Stimulated activated CD8-positive, alpha-beta memory T cell treated with anti-CD3 and anti-CD28 coated beads, Interleukin-15, amount 100 ng/mL, for 1 hour (primary cell): ENCODE measurements at places on chromosomes 3 and 15.

- no peak for DNase-seq
Observed at GRCh38 chr15:38684440-38685010, 119.9 kb upstream of the RASGRP1 start.

- no peak for DNase-seq
Observed at GRCh38 chr15:69855258-69856000, 242.3 kb downstream of the TLE3 start.

DNA sequence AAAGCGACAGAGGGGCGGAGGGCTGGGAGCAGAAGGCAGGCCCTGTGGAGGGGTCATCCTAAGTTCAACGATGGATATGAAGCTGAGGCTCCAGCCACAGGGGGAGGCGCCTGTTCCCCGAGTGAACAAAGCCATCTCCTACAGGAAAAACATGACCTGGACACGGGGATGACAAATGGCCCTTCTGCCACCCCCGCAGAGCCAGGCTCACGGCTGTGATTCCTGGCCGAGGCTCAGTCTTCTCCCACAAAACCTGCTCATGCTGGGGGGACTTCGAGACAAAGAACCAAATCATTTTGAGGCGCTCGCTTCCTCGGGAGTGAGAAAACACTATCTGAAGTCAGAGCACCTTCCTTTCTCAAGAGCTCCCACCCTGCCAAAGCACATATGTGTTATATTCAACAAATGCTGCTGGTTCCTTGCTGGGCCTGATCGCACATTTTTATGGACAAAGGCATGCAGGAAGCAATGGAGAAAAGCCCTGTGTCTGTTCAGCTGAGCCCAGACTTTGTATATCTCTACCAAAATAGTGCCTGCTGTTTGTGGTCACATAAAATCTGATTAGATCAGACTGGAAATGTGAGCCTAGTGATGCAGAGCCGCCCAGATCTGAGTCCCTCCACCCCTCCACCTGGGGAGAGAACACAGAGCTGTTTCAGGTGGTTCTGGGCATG, 5.6 kb downstream of the RBP1 start:
- no peak for DNase-seq

DNA sequence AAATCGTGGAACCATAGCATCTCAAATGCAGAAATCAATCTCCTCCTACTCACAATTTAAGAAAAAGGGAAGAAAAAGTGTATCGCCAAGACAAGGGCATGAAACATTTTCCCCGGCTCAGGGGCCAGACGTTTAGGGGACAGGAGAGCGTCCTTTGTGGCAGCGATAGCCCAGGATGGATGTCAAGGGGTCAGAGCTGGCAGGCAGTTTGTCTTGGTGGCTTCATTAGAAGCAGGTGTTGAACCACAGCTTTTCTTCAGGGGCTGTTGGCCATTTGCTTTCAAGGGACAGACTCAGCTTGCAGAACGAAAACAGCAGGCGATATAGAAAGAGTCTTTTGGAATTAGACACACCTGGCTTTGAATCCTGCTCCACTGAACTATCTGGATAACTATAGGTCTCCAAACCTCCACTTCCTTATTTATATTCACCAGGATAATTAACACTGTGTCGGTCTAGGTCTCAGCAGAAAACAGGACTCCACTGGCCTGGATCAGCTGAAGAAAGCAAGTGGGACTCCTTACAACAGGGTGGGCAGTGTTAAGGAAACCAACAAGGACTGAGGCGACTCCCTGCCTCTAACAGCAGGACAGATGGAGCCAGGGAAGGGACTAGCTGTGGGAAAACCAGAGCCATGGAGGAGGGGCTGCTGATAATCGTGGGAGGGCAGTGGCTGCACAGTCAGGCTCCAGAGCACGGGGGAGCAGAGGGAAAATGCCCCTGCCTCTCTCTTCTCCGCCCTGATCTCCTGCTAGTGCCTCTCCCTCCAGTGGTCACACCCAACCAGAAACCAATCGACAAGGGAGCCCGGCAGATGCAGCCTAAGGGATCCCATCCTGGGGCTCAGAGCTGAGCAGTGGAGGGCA, 123.6 kb downstream of the LIPC start:
- DNase-seq, result no peak

DNA sequence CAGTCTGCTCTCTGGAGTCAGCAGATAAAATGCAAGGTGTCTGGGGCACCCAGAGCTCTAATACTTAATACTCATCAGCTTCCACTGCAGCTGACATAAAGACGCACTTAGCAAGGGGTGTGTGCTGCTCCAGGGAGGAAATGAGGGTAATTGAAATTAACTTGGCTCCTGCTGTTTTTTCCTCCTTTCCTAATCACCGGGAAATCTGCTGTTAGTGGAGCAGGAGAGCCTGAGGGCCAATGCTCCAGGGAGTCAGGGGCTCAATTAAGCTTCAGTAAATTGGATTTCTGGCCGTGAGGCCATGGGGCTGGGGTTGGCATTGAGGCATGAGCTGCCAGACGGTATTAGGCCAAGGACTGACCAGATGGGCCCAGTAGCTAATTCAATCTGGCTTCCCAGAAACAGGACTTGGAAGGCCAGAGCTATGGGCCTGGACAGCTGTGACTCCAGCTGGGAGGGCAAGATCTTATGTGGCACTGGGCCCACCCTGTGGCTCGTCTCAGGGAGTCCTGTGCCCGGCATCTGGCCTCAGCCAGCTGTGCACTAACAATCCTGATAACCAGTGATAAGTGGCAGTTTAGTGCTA, 30.7 kb upstream of the CHRNB4 start:
- DNase-seq, result no peak

GRCh38 chr3:179972881-179973423, 63.8 kb downstream of the PEX5L start:
- no peak for DNase-seq

DNA sequence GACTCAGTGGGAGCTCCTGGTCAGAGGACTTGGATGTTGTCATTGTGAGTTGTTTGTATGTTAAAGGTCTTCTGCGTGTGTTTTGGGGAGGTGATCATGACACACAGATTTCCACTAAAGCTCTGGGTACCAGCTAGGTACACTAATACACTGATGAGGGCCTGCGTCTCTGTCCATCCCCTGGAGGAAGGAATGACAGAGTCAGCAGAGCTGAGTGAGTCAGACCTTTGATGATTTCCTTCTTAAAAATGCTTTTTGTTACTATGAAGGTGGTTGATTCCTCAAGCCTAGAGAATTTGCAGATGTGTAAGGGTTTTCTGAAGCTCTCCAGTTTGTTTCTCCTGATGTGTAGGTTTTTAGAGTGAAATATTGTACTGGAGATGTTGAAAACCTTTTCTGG, 424.1 kb upstream of the TPM1 start:
- no peak for DNase-seq

DNA sequence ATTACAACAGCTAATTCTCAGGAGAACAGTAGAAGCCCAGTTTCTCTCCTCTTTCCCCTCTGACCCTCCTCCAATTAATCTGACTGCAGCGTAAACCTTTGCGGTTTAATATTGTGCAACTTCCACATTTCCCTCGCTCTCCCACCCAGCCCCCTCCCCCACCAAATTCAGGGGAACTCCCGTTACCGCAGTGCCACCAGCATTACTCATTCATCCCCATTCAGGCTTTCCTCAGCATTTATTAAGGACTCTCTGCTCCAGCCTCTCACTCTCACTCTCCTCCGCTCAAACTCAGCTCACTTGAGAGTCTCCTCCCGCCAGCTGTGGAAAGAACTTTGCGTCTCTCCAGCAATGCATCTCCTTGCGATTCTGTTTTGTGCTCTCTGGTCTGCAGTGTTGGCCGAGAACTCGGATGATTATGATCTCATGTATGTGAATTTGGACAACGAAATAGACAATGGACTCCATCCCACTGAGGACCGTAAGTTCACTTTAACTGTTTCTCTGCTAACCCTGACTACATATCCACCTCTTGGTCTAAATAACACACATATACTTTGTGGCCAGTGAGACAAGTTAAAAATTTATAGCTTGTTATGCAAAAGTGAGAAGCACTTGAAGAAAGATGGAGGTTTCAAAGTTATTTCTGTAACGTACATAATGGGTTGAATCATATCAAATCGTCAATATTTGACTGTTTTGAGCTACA, at the start of gene PTX3:
PTX3 (plus strand) TSS at position 268 of the 709 bp plus-strand sequence; CDS start at position 352, 84 bp downstream.
- DNase-seq, result no peak
